ENCODE measurements at places on chromosomes 1 and 21.

GRCh38 chr1:14371771-14372497 is 226.6 kb upstream of the KAZN start:
- no peak for DNase-seq

DNA sequence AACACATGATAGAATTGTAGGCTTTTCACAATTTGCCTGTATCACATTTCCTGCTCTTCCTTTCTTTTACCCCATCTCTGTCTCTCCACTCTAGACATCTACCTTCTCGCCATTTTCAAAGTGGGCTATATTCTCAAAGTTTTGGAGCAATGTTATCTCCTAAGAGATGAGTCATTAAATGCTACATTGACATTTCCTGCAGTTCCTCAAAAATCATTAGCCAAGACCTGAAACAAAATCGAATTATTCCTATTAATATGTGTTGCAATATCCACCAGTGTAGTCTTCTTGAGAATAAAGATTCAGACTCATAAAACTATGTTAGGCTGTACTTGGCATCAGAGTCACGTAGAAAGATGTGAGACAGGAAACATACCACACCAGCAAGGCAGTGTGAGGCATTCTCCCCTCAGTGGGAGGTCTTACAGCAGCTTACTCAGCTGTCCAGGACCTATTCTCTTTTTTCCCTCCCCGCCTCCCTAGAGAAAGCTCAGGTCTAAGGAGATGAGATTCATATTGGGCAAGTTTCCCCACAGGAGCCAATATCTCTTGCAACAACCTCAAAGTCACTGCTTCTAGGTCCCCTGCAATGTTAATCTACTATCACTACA is 38.8 kb downstream of the FRRS1 start:
- peak; percentile 40 for DNase-seq

DNA sequence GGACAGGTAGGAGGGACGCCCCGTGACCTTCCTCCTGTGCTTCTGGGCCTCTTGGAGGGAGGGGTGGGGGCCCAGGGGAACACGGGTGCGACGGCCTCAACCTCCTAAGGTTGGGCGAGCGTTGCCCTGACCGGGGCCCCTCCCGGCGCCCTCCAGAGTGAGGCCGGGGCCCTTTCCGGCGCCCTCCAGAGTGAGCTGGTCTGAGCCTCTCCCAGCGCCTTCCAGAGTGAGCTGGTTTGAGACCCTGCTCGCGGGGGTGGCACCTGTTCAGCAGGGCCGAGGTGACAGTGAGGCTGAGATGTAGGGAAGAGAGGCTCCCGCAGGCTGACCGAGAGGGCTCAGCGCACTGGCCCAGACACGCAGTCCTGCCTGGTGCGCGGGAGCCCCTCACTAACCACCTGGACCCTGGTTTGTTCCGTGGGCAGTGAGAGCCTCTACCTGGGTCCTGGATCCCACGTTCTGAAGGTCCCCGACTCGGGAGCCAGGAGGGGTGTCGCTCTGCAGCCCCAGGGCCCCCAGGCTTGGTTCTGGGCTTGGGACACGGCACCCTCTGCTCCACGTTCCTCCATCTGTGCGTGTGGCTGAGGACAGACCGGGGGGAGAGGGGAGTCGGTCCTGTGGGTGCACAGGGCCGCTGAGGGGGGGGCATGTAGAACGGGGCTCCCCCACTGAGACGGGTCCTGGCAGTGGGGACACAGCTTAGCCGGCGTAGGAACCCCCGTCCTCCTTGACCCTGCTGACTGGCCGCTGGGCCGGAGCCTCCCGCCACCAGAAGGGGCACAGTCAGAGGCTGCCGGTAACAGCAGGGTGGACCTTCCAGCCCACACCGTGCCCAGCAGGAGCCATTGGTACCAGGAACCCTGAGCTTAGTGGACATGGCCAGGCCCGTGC is 1.4 kb downstream of the COL6A1 start:
- DNase-seq: no peak

DNA sequence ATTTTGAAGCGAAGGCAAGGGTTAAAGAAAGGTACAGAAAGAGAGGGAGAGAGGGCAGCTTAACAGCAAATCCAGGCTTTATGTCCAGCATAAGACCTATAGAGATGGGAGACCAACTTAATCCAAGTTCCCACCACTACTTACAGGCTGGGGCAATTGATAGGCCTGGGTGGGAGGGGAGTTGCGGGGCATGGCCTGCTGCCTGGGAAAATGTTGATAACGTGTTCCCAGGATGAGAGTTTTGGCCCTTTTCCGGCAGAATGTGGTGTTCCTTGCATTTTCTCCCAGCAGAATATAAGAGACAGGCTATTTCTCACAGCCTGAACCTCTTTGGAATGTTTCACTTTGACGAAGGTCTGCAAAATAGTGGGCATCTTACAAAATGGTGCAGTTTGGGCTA is 34.9 kb upstream of the PLA2G5 start:
- DNase-seq: no peak

DNA sequence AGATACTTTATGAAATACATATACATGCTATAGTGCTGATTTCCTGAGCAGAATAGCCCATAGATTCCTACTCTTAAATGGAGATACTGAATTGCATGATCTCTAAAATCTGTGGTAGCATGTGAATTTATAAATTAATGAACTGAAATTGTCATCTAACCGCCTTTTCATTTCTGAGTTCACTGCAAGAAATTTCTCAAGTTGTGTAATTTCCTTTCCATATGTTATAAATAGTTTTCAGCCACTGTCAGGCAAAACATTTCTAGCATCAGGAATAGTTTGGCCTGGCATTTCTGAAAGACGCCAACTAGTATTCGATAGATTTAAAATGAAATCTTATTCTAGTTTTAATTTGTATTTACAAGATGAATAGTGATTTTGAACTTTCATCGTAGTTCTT is 310.1 kb downstream of the USH2A start:
- no peak for DNase-seq

DNA sequence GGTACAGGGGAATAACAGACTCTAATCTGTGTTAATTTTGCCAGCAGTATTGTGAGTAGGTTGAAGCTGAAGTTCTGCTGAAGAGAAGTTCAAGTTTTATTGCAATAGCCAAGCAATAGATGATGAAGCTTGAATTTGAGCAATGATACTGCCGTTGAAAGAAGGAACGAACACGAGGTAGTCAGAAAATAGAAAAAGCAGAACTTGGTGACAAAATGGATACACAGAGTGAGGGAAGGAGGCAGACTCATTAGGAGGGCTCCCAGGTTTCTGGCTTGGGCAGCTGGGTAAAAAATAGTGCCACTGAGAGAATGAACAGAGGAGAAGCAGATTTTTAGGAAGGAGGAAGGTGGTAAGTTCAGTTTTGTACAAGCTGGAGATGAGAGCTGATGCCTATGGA is 22.3 kb upstream of the AGO1 start:
- no peak for DNase-seq

DNA sequence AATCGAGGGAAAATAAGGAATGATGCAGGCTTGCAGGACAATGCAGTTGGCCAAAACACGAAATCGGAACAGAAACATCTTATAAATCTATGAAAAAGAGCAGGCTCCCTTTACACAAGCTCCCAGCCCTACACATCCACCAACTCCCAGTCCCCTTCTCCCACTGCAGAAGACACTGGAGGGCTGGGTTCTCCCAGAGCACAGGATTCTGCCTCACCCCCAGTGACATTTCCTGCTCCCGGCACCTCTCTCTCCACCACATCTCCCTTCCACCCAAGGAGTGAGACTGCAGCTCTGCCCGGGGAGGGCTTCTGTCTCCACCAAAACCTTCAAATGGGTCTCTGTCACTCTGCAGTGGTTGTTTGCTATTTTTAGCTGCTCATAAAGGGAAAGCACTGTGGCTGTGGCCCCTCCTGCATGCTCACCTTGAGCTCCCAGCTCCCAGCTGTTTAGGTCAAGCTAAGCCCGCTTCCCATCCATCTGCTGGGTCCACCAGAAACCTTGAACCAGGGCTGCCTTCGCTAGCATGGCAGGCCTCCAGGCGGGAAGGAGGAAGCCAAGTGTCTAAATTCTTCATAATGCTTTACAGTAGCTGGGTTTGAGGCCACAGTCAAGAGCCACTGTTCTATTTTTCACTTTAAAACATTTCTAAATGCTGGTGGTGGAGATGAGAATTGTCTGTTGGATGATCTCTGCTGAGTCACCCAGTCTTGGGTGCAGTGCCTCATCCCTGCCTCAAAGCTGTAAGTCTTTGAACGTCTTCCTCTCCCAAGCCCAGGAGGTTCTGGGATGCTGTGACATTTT is 3.3 kb upstream of the C2CD2 start:
- DNase-seq: peak; percentile 68

DNA sequence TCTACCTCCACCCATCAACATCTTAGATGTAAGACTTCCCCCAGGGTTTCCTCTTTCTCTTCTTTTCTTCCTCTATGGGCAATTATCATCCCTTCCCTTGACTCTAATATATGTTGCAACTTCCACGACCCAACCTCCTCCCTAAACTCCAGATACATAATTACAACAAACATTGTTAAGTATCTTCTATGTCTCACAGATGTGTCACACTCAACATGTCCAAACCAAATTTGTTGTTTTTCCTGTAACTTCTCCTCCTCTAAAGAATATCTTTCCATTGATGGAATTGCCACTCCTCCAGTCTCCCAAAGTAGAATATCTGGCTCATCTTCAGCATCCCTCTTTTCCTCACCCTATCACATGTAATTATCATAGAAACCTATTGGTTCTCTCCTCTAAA is 314.2 kb downstream of the RWDD3 start:
- no peak for DNase-seq

DNA sequence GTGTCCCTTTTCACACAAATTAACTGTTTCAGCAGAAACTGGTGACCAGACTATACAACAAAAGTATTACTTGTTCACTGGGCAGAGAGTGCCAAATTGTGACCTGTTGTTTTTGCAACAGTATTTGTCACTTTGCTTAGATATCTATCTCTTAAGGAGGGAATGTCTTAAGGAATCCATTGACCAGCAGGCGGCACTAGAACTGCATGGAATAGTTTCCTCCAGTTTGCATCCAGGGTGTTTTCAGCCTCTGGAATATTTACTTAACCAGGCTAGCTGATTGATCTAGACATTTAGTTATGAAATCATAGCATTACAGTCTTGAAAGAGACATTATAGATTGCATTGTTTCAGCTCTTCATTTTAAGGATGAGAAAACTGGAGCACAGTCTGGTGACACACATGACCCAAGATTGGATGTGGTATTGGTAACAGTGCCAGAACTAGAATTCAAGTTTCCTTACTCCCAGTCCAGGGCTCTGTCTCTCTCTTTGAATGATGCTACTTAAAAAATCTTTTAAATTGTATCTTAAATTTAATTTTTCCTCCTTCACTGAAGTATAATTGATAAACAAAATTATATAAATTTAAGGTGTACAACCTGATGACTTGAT is 16.9 kb downstream of the RPTN start:
- peak; percentile 7 for DNase-seq

DNA sequence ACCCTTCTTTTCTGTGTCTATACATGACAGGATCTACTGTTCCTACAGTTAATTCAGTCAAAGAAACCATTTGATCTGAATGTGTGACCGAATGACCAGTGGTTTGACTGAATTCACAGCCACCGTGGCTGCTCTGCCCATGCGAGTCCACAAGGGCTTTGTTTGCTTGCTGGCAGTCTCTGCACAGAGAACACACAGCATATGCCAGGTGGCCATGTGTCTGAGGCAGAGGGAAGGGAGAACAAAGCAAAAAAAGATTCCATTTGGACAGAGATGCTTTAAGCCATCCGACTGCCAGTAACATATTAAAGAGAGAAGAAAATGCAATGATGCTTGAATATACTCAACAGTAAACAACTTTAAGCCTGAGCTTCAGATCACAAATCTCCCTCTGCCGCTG is 737.8 kb upstream of the CXADR start:
- DNase-seq: no peak

GRCh38 chr1:100440075-100440809 is 87.9 kb downstream of the CDC14A start:
- no peak for DNase-seq

DNA sequence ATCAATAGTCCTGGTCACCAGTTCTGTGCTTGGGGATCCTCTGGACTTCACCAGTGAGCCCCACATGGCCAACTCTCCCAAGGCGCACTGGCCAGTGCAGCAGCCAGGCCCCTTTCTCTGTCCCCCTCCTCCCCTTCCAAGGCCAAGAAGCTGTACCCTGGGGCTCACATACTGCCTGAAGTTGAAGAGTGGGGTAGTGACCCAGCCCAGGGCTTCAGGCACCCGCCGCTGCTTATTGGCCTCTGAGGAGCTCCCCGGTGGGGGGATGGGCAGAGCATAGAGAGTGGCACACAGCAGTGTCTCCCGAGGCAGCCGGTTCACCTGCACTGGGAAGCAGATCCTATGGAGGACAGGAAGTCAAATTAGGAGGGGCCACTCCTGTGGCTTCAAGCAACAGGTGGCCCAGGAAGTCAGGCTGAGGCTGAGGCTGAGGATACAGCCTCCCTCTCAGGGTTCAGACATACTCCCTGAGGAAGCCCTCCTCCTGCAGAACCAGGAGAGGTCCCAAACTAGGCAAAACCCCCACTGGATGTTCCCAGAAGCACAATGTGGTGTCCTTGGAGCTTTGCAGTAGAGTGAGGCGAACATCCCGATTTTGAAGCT is 38.2 kb upstream of the PPP1R15B start:
- no peak for DNase-seq

- peak; percentile 71 for DNase-seq
Measured at GRCh38 chr21:41361786-41362604, at the start of gene MX2. Gene MX2 (plus strand): TSS chr21:41362027. CDS start chr21:41376907, 14,880 bp downstream.

DNA sequence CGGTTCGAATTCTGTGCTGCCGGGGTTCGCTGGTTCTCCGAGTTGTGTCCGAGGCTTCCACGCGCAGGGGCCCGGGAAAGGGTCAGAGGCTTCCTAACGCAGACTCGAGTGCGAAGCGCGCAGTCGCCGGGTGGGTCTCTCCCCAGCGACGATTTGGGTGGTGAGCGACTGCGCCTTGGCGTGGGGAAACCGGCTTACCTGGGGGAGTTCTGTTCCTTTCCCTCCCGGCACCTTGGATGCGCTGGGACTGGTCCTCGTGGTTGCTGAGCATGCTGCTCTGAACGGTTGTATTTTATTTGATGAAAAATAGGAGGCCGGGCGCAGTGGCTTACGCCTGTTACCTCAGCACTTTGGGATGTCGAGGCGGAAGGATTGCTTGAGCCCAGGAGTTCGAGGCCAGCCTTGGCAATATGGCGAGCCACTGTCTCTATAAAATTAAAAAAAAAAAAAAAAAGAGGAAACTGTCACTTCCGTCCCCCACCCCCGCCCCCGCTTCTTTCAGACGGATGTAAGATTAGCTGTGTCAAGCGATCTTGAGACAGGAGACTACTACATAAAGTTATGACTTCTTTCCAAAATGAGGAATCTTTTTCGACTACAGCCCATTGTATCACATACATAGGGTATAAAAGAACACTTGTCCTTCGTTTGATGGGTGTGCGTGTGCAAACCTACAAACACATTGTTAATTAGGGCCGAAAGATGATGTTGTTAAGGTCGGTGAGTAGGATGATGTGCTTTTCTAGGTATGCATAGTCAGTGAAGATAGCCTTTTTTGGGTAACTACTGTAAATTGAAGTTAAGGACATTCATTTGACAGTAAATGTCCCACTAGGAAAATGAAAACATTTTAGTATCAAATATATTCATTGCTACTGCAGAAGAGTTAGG is at the start of gene CCDC18:
TSS of gene CCDC18 (plus strand) at position 2 of the 891 bp plus-strand sequence. CDS start 2,638 bp downstream, outside the sequence.
- peak; percentile 6 for DNase-seq

- DNase-seq: no peak
Measured at GRCh38 chr1:5746611-5747425, 245.4 kb downstream of the NPHP4 start.

GRCh38 chr1:236608930-236609726 is 4.8 kb upstream of the HEATR1 start:
- peak; percentile 18 for DNase-seq
